ENCODE measurements at places on chromosomes 1 and 21. TPM values are rescaled to one million over a fixed set of nuclear protein-coding genes. Genes with fewer than 3 reads are reported as not detected.
A peak's percentile ranks its signal among the peaks of the same experiment; 100 is the strongest.

DNA sequence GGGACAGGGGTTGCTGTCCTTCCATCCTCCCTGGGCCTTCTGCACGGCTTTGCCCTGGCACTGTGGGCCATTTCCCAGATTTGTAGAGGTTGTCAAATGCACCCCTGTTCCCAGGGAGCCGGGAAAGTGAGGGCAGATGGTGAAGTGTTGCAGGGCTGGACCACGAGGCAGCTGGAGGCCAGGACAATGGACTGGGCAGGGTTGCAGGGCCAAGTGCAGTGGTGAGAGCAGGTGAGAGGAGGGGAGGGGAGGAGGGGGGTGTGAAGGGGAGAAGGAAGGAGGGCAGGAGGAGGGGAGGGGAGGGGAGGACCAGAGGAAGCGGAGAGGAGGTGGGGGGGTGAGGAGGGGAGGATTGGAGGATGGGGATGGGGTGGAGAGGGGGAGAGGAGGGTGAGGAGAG lies 443.9 kb downstream of the CAMTA1 start:
- no peaks in the 10 kb centered on the region for H3K36me3 ChIP-seq
- DNase-seq: no peak
- H3K27ac ChIP-seq: no peak overlapping the region
- no peaks in the 10 kb centered on the region for H3K4me1 ChIP-seq

GRCh38 chr1:8251635-8252034 lies 66.3 kb upstream of the SLC45A1 start:
- DNase-seq: no peak
- no peak overlapping the region for H3K27ac ChIP-seq
- H3K27me3 ChIP-seq: no peaks in the 10 kb centered on the region
- no peak overlapping the region for H3K4me3 ChIP-seq
- H3K36me3 ChIP-seq: no peaks in the 10 kb centered on the region

- H3K27me3 ChIP-seq: peaks cover 2% of the 10 kb centered on the region
- no peaks in the 10 kb centered on the region for H3K4me1 ChIP-seq
- H3K27ac ChIP-seq: no peak overlapping the region
- DNase-seq: no peak
- no peak overlapping the region for H3K4me3 ChIP-seq
Measured at GRCh38 chr1:155035936-155036335, 2.3 kb downstream of the DCST1 start.

- H3K4me1 ChIP-seq: peaks cover 38% of the 10 kb centered on the region
- peak overlapping the region; percentile 32 for H3K27ac ChIP-seq
- no peak for DNase-seq
- no peak overlapping the region for H3K4me3 ChIP-seq
- H3K27me3 ChIP-seq: no peaks in the 10 kb centered on the region
- H3K36me3 ChIP-seq: peaks cover 13% of the 10 kb centered on the region
Measured at GRCh38 chr21:43911015-43911934, 46.3 kb downstream of the AGPAT3 start.

DNA sequence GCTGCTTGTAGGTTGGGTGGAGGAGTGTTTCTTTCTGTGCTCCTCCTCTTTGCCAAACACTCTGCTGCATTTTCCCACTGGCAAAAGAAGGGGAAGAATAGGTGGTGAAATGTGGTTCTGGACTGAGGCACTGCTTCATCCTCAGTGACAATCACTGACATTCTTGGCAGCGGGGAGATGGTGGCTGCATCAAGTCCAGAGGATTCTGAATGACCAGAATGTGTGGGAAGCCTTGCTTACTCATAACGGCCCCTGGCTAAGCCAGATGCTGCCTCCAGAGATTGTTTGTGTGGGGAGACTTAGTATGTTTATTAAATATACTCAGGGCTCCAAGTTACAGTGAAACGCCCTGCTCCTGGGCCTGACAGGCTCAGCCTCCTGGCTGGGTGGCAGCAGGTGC lies 160.3 kb downstream of the CACNA1E start:
- H3K27me3 ChIP-seq: peaks cover 28% of the 10 kb centered on the region
- peaks cover 7% of the 10 kb centered on the region for H3K4me1 ChIP-seq
- no peak overlapping the region for H3K4me3 ChIP-seq
- no peaks in the 10 kb centered on the region for H3K36me3 ChIP-seq
- H3K27ac ChIP-seq: no peak overlapping the region

DNA sequence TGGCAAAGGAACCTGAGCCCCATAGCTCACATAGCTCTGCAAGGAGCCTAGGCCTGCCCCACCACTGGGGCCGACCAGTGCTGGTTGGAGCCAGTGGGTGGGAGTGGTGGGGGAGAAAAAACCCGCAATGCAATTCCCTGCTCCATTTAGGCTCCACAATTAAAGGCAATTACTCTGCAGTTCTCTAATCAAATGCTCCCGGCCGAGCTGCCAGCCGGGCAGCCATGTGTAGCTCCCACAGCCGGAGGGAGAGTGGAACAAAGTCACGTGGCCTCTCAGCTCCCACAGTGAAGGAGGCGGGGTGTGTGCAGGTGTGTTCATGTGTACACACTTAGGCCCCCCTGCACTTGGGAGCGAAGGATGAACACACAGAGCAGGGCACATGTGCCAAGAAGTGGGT lies 81.6 kb downstream of the KIRREL1 start:
- no peak for DNase-seq
- no peak overlapping the region for H3K27ac ChIP-seq
- peaks cover 54% of the 10 kb centered on the region for H3K4me1 ChIP-seq
- no peaks in the 10 kb centered on the region for H3K27me3 ChIP-seq
- H3K36me3 ChIP-seq: peaks cover 13% of the 10 kb centered on the region
- H3K4me3 ChIP-seq: no peak overlapping the region

DNA sequence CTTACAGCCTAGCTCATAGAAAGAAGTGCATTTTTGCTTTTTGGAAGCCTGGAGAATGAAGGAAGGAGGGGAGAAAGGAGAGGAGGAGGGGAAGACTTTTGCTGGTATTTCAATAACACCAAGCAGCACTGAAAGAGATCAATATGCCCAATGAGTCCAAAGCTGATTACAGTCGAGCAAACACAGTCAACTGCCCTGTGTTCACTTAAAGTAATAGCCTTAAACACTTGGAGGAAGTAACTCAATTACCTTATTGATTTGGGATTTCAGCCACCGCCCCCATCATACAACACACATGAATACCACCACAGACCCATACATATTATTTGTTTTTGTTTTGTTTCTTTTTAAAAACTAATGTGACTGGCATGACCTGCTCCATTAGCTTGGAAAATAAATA lies 23.3 kb upstream of the RXRG start:
- H3K4me3 ChIP-seq: no peak overlapping the region
- peaks cover 26% of the 10 kb centered on the region for H3K27me3 ChIP-seq
- H3K27ac ChIP-seq: no peak overlapping the region
- H3K4me1 ChIP-seq: peaks cover 11% of the 10 kb centered on the region

DNA sequence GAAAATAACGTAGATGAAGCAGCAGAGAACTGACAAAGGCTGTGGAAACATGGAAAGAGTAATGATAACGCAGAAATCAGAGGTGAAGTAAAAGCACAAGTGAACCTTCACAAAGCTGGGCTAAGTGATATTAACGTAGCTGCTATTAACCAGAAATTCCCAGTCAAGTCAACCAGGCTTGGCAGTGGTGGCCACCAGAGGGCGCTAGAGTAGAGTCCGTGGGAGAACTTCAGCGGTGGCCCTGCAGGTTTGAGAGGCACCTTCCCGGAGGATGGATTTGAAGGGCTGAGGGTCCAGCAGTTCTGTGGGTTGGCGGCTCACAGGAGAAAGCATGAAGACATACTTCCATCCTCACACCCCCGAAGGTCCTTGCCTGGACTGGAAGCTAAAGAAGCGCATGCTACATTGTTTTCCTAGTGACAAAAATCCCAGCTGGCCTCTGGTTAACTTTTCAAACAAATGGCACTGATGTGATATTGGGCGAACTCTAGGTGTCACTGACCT lies 81.7 kb upstream of the ZNF648 start:
- H3K4me3 ChIP-seq: peak overlapping the region; percentile 71
- DNase-seq: peak; percentile 94
- no peaks in the 10 kb centered on the region for H3K27me3 ChIP-seq
- peaks cover 34% of the 10 kb centered on the region for H3K4me1 ChIP-seq
- H3K27ac ChIP-seq: peak overlapping the region; percentile 91

SIPA1L2 gene
- 45.6 TPM for total RNA-seq

CLCA4 gene
- total RNA-seq: 0.10 TPM

NHLH1 gene
- total RNA-seq: 0.48 TPM

KRTAP15-1 gene
- not detected for total RNA-seq

Measured in type B pancreatic cell (in vitro differentiated cells).